ENCODE measurements at places on chromosomes 3 and 15.

- no peak for DNase-seq
Observed at GRCh38 chr3:127817406-127817841, 4.9 kb downstream of the MGLL start.

DNA sequence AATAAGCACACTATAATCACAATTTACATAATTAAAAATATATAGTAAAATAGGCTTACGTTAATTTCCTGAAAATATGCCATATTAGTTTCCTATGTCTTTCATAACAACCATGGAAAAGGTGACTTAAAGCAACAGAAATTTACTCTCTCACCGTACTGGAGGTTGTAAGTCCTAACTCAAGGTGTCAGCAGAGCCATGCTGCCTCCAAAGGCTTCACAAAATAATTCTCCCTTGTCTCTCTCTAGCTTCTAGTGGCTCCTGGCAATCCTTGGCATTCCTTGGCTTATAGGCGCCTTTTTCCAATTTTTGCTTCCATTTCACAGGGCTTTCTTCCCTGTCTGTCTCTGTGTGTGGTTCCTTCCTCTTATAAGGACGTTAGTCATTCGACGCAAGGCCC lies 7.6 kb downstream of the SI start:
- DNase-seq: peak; percentile 16

DNA sequence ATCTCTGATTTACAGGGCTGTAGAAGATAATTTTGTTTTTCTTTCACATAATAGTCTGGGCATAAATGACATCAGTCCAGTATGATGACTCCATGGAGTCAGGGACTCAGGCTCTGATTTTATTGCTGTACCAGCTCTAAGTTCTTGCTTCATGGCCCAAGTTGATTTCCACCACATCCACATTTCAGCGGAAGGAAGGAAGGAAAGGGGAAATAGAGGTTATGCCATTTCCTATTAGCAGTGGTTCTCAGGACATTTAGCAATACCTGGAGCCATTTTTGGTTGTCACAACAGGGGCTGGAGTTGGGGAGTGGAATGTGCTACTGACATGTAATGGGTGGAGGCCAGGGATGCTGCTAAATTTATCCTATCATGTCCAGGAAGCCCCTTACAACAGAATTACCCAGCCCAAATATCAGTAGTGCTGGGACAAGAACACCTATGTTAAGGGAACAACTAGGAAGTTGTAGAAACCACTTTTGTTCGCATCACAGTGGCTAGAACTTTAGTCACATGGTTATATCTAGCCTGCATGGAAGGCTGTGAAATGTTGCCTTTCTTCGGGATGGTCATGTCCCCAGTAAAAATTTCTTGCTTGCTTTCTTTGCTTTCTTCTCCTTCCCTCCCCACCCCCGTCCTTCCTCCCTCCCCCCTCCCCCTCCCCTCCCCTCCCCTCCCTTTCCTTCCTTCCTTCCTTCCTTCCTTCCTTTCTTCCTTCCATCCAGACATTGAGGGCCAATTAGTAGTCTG lies 42.1 kb downstream of the OXSR1 start:
- DNase-seq: no peak

GRCh38 chr3:22495791-22496190 lies 707.3 kb upstream of the UBE2E2 start:
- DNase-seq: no peak

GRCh38 chr3:103684904-103685303 lies 1250.1 kb downstream of the ZPLD1 start:
- no peak for DNase-seq

DNA sequence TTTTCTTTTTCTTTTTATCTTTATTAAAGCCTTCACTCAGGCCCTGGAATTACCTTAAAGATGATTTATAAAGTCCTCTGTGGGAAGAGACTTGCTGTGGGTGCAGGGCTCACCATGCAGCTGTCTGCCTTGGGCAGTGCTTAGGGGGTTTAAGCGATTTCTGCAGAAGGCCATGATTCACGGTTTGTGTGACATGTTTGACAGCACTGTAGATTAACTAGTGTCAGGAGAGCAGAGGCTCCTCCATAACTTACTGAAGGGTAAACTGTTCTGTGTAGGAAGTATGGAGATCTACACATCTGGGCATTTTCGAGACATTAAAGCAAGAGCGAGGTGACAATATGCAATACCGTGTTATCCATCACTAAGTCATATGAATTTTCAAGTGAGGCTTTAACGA lies 137.7 kb downstream of the LRIG1 start:
- DNase-seq: peak; percentile 77

DNA sequence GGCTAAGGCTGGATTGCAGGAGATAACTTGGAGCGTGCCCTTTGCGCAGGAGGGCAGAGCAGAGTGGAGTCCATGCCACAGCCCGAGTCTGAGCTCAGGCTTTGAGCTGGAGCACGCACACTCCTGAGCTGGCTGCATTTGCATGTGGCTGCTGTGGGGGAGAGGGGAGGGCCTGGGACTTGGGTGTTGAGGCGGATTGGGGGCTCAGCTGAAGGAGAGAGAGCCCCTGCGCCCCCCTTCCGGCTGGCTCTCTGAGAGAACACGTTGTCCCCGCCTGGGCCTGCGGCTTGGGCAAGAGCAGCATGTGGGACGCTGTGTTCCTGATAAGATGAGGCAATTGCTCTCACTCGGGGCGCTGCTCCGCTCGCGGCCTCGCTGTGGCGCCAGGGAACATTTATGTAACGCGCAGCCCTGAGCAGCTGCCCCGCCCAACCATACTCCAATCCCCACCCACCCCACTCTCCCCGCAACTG lies 39.1 kb downstream of the KLF13 start:
- DNase-seq: no peak

- DNase-seq: no peak
Observed at GRCh38 chr15:56619887-56620286, 113.4 kb downstream of the ZNF280D start.

DNA sequence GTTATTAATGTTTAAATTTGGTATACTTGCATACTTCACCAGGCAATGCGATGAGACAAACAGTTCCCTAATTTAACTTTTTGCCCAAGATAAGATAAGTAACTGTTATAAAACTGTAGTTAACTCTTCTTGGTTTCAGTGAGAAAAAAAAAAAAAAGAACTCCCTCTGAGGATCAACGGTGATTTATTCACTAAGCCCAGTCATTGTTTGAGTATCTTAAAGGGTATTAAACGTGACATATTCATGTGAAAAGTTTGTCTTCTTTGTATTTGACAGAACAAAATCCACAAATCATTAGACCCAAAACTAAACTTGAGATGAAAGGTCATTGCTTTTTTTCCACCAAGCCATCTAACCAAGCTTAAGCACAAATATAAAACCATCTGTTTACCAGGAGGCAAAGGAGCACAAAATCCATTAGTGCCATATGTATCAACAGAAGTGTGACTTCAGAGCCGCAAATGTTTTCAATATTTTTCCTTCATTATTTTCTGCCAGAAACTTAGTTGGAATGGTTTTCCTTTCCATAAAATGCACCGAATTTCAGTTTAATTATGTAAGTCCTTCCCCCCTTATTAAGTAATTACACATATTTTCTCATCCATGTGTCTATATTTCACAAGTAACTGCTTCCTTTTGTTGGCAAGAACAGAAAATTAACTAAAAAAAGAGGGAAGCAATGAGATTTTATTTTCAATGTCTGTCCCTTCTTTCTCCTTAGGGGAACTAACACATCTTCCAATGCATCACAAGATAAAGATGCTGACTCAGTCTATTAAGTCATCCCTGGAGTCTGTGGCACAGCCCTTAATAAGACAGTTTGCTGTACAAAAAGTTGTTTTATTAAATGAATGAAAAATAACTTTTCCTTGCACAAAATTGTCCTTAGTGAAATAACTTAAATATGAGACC lies 92.2 kb upstream of the RAP2B start:
- DNase-seq: no peak

GRCh38 chr3:8835385-8835784 lies 66.0 kb upstream of the OXTR start:
- no peak for DNase-seq

GRCh38 chr3:88013592-88013991 lies 45.2 kb downstream of the CGGBP1 start:
- no peak for DNase-seq

GRCh38 chr3:72309661-72310418 lies 524.9 kb upstream of the PROK2 start:
- no peak for DNase-seq

DNA sequence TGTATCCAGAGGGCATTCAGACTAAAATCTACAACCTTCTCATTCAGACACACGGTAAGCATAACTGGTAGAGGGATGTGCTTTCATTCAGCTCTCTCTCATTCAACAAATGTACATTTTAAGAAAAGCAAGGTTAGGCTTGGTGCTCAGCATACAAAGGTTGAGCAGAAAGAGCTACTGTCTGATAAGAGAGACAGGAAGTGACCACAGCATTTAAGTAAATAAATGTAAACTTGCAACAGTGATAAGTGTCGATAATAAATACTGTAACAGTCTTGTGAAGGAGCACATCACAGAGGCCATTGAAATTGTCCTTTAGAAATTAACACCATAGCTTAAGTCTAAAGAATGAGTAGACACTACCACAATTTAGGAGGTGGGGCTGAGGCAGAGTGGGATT lies 3.4 kb downstream of the CD96 start:
- DNase-seq: no peak

DNA sequence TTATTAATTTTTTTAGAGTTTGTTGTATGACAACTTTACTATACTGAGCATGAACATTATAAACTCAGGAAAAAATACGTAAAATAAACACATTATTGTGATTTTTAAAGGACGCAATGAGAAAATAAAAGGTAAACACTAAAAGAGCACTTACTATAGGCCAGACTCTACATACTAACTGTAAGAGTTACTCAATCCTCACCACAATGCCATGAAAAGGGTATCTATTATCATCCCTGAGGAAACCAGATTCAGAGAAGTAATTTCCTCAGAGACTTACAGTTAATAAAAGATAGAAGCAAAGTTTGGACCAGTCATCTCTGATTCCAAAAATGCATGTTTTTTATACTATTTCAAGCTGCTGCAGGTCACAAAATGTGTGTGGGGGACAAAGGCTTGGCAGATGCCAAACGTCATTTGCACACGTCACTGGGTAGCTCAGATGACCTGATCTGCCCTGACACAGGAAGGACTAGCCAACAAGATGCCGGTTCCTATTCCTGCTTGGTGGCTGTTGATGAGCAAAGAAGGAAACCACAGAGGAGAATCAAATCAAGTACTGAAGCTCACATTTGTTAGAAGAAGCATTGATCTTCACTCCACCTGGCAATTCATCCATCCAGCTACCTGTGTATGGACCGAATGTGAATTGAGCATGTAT lies 42.3 kb downstream of the KLHL6 start:
- DNase-seq: peak; percentile 13

GRCh38 chr3:50276762-50277101 lies 2.2 kb upstream of the LSMEM2 start:
- no peak for DNase-seq

- DNase-seq: no peak
Observed at GRCh38 chr3:133607816-133608215, 34.3 kb downstream of the CDV3 start.

DNA sequence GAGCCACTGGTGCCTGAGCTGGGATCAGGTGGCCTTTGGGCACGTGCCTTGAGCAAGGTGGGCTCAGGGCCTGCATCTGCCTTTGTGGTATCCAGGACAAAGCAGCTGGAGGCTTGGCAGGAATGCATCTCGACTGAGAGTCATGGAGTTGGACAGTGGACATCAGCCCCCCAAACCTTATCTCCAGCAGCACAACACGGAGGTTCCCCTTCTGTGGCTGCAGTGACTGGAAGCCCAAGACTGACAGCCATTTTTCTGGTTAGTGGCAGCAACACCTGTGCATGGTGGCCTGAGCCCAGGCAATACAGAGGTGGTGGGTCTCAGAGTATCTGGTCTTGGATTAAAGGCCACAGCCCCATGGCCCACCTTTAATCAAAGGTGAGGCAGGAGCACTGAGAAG lies 27.8 kb upstream of the TSEN2 start:
- no peak for DNase-seq

GRCh38 chr3:122890720-122891220 lies 95.9 kb downstream of the SLC49A4 start:
- DNase-seq: no peak

- no peak for DNase-seq
Observed at GRCh38 chr15:38810686-38811085, 246.1 kb upstream of the RASGRP1 start.

DNA sequence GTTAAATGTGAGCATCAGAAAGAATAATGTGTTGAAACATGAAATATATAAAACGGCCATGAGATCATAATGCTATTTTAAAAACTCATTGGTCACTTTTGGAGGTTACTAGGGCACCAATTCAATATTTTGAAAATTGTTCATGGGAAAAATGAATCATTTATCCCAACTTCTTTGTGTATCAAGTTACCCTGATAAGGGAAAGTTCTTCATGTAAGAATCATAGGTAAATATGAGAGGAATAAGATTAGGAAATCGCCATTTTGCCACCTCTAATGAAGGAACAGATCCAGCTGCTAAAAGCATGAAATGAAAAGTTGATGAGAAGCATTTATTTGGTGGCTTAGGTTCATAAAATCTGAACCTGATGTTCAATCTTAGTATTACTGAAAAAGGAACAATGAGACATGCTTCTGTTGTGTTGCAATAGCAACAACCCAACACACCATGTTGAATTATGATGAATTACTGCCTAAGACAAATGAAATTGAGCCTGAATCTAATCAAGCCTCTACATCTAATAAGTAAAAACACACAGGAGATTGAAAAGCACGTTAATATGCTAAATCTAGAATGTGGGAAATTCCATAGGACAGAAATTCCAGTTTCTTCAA lies 32.5 kb downstream of the ABHD5 start:
- DNase-seq: no peak
